RPMI7951 (cell line): ENCODE measurements at places on chromosomes 2 and 18. TPM values are rescaled to one million over a fixed set of nuclear protein-coding genes. Genes with fewer than 3 reads are reported as not detected.

GRCh38 chr2:98140210-98140609 is 53.2 kb downstream of the VWA3B start:
- peak; percentile 68 for DNase-seq

- no peak for DNase-seq
These were observed 45.5 kb upstream of the SLC14A1 start for GRCh38 chr18:45678441-45678840.

GRCh38 chr2:157377861-157378260 is 52.2 kb upstream of the ERMN start:
- no peak for DNase-seq

GRCh38 chr2:47737191-47737975 is 45.6 kb upstream of the MSH6 start:
- DNase-seq, result no peak

- DNase-seq, result no peak
These were observed 35.0 kb downstream of the RHOB start for GRCh38 chr2:20481798-20482405.

Gene LTBP1
- 150 and 162 TPM in 2 replicates for total RNA-seq

Gene SIX2
- total RNA-seq, result 0.78 and 1.4 TPM in 2 replicates

DNA sequence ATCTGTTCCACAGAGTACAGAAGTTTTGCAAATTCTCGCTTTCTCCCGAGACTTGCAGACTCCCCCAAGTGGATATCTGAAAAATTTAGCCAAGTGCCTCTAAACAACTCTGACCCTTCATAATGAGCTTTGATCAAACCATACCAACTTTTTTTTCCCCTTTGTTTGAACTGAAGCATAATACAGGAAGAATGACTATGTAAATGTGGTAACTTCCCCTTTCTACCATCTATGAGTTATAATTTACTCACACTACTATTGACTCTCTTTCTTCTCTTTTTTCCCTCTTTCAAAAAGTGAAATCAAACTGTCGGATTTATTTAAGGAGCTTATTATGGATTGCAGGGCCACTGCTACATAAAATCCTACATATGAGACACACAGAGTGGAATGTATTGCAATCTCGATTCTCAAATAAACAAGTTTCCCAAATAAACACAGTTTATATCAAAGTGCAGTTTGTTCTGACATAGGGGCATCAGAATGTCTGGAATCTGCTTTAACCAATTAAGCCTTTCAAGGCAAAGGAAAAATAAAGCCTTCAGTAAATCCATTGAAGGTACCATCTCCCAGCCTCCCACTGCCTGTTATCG is 1.4 kb upstream of the ZNF804A start:
- DNase-seq, result no peak

GRCh38 chr2:46409756-46410155 is 69.6 kb upstream of the TMEM247 start:
- no peak for DNase-seq

DNA sequence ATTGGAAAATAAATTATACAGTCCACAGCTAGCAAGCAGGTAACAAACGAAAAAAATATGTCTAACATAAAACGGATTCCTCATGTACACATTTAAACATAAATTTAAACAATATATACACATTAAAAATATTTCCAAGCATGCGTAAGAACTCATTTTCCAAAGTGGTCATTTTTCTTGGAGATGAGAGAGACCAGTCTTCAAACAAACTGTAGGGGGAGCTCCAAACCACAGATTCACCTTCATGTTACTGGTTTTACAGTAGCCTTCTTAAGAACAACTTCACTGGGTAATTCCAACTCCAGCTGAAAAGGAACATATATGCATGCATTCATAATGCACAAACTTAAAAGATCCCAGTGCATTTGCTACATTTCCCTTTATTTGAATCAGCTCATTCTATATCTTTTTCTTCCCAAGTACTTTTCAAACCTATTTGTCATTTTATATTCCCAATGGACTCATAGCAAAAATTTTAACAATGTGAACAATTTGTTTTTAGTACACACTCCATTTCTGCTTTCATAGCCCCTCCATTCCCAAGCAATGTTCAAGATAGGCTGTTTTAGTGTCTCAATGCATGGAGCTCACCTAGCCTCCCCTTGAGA is 4.7 kb upstream of the STAMBP start:
- DNase-seq, result peak; percentile 76

DNA sequence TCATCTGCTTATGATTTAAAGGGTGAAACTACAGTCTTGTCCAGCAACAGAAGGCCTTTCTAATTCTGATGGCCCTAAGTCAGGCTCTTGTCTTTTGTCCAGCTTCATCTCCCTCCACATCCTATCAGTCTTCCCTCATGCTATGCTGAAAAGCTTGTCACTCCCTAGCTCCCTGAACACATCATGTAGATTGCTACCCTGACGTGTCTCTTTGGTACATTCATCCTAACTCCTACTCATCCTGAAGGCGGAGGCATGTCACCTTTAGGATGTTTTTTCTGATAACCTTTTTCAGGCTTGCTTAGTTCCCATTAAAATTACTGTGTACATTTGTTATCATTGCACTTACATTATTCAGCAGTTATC is 78.4 kb upstream of the ARL5A start:
- no peak for DNase-seq

DNA sequence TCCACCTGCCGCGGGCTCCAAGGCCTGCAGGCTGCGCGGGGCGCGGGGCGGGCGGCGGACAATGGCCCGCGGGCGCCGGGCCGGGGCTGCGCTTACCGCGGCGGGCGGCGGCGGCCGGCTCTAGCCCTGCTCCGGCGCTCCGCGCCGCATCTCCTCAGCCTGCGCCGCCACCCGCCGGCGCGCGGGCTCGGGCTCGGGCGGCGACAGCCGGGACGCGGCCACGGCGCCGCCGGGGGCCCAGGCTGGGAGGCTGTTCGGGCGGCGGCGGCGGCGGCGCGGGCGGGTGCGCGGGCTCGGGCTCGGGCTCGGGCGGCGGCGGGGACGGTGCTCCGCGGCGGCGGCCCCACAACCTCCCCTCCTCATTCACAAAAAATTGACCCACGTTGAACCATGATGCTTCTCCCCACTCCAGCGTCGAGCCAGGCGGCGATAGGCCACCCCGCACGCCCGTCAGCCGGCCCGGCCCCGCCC is at the start of gene HDAC4:
HDAC4 (minus strand) TSS at position 425 of the 471 bp plus-strand sequence. CDS start 48,321 bp downstream, outside the sequence.
- DNase-seq, result no peak

GRCh38 chr2:48933828-48934497 is 178.4 kb upstream of the LHCGR start:
- no peak for DNase-seq

GRCh38 chr2:30232801-30233130 is 1.4 kb downstream of the LBH start:
- no peak for DNase-seq

Gene PMAIP1
- 43.7 and 50.3 TPM in 2 replicates for total RNA-seq

GRCh38 chr2:64753399-64753798 is 99.7 kb upstream of the SERTAD2 start:
- no peak for DNase-seq

- DNase-seq, result no peak
These were observed 845.6 kb upstream of the CNTNAP5 start for GRCh38 chr2:123179526-123179925.

GRCh38 chr2:203898657-203899056 is 31.1 kb downstream of the CTLA4 start:
- no peak for DNase-seq

DNA sequence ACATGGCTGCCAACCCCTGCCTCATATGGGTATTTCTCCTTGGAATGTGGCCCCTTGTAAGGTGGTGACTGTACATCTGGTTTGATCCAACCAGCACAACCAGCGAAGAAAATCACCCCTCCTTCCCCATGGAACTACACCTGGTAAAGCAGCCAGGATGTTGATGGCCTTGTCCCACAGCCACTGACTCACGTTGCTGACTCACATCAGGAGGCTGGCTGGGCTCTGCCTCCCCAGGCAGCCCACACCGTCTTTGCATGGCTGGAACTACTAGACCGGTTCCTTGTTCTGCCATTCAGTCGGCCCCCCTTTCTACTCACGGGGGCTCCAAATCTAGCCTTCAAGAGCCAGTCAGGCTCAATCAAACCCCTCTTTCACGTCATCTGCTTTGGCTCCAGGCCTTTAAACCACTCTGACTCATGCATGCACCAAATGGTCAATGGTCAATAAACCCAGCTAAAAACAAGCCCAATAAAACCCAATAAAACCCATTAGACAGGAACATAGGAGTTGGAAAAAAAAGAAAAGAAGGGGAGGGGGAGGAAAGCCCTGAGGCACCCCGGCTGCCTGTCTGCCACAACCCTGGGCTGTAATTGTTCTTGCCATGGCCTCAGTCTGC is 114.8 kb downstream of the PLB1 start:
- DNase-seq, result peak; percentile 92

Gene OST4
- 784 and 843 TPM in 2 replicates for total RNA-seq

- no peak for DNase-seq
These were observed 18.7 kb downstream of the SS18 start for GRCh38 chr18:26071725-26072124.

Gene ZAP70
- total RNA-seq, result 2.0 and 2.1 TPM in 2 replicates

Gene RNF125
- 0.60 and 1.6 TPM in 2 replicates for total RNA-seq

GRCh38 chr2:6372317-6372901 is 493.3 kb downstream of the CMPK2 start:
- DNase-seq, result peak; percentile 98

DNA sequence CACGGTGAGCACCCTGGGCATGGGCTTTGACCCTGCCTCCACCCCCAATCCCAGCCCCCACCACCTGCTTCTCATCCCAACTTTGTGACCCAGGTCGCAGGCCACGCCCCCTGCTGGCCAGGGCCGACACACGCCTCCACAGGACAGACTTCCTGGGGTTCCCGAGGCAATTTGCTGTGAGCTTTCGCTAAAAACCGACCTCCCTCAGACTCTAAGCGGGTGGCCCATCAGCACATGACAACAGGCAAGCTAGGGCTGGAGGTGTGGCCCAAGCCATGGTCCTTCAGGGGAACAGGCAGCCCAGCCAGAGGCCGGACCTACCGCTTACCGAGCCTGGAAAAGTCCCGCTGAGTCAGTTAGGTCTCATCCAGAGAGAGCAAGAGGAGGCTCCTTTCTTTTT is 31.9 kb downstream of the C1QL2 start:
- peak; percentile 16 for DNase-seq

DNA sequence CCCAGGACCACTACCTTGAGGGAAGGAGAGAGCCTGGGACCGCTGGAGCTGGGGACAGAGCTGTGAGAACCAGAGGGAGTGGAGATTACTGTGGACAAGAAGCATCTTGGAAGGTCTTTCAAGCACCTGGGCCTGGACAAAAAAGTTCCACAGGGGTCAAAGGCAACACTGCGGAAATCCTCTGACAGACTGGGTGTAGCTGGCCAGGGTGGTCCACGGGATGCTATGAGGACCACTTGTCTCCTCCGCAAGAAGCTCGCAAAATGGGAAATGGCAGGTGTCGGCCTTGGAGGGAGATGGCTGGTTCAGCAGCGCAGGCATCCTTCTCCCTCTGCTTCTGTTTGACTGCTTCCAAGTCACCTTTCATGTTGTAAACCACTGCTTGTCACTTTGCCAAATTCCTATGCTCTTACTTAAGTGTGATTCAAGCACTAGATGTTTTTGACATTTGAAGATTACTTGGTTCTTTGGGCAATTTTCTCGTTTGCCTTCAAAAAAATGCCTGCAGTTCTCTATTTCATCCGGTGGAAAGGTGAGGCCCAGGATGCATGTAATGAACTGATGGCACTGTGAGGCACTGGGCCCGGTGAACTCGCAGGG is 27.7 kb downstream of the KLHL29 start:
- DNase-seq, result peak; percentile 42

DNA sequence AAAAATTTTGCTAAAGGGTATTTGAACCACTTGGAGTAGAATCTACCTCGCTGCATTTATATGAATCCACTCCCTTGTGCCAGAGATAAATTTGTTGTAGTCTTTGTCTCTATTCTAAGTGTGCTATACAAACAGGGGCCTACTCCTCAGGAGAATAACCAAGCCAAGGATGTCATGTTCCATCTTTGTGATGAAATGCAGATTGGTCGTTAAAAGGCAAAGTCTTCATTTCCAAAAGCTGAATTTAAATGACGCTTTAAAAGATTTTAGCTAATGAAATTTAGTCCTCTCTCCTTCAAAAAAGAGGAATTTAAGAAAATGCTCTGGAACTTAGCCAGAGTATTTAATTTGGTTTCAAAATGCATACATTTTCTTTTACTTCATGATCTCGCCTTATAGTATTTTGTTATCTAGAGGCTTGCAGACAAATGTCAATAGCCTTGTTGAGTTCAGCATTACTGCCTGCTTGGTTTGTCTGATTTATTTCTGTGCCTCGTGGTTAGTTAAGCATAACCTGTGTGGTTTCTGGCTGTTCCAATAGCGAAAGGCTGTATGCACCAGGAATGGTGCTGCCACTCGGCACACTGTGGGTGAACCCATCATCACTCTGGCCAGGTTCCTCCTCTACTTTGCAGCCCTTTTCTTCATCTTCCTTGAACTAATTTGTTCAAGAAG is 417.6 kb downstream of the ZNF521 start:
- no peak for DNase-seq

Gene FBXO48
- total RNA-seq, result 0.98 and 1.4 TPM in 2 replicates

DNA sequence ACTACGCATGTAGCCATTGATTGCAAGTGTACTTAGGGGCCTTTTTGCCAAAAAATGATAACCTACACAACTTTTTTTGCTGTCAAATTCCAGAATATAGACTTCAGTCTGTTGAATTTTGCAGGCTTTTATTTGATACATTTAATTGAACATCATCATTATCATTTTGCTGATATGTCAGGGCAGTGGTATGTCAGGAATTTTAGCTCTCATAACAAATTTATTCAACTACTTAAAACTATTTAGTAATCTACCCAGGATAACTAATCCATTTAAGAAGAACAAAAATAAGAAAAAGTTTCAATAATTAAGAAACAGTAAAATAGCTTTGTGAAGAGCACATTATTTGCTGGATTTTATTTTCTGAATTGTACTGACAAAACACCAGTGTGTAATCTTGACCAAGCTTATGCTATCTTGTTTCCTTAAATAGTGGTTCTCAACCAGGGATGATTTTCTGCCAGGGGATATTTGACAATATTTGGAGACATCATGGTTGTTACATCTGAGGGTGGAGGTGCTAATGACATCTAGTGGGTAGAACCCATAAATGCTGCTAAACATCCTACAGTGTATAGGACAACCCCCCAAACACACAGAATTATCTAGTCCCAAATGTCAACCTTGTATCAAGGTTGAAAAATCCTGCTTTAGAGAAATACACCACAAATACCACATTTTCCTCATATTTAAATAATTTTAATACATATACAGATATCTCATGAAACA is 12.1 kb upstream of the TTN start:
- no peak for DNase-seq

DNA sequence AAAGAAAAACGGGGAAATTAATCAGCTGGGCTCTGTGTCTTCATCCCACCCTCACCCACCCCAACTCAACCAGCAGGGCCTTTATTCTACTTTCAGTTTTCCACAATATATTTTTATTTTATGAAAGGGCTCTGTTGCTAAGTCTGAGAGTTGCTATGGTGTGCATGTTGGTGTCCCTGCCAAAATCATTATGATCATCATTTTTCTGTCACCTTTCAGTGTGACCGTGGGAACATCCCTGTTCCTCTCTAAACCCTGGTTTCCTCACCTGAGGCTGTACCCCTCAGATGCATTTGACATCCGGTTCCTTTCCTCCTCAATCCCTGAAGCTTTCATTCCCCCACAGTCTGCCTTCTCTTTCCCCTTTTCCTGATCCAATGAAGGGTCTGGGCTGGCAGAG is 180.5 kb downstream of the ZFP36L2 start:
- no peak for DNase-seq

Gene ITGB6
- total RNA-seq, result 0.10 and 0.36 TPM in 2 replicates

Gene KCNF1
- 0.49 TPM in 1 of 2 replicates, not detected in the other for total RNA-seq

GRCh38 chr18:3219241-3219630 is 532 bp downstream of the MYOM1 start:
- DNase-seq, result no peak

Gene SFXN5
- total RNA-seq, result 8.7 and 18.3 TPM in 2 replicates
